ENCODE measurements at places on chromosomes 16 and 17. TPM values are rescaled to one million over a fixed set of nuclear protein-coding genes. Genes with fewer than 3 reads are reported as not detected.

DNA sequence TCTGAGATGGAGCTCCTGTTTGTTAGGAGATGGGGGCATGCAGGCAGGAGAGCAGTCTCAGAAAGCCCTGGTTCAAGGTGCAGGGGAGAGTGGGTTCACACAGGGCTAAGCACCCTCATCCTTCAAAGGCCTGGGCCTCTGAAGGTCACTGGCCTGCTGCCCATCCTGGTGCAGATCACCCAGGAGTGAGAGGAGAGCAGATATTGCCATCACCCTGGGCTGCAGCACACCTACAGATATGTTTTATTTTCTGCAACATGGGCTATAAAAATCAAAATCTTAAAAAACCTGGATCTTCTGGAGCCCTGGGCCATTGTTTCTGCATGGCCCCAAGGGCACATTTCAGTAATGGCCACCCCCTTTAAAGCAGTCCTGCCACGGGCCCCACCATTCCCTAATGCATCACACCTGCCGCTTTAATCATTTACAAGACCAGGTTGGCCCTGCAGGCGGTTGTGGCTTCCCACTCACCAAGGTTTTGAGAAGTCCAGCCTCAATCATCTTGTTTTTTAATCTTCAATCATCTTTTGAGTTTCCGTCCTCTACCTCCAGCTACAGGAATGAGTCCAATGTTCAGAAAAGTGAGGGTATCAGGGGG lies 20.4 kb upstream of the NUP93 start:
- no peak for DNase-seq

TBC1D3I gene
- 0.56 TPM for total RNA-seq

DNA sequence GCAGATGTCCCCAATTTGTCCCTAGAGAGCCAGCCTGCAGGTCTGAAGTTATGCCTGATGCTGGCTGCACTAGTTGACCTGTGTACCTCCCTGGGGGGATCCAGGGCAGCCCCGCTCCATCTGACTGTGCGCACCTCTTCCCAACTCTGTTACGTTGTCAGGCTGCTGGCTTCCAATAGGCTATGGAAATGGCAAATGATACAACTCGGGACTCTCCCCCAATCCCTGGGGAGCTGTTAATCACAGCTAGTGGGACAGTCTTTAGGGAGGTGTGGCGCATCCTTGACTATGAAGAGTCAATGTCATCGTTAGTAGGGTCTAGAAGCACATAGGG lies 30.1 kb downstream of the GPRC5B start:
- no peak for DNase-seq

DNA sequence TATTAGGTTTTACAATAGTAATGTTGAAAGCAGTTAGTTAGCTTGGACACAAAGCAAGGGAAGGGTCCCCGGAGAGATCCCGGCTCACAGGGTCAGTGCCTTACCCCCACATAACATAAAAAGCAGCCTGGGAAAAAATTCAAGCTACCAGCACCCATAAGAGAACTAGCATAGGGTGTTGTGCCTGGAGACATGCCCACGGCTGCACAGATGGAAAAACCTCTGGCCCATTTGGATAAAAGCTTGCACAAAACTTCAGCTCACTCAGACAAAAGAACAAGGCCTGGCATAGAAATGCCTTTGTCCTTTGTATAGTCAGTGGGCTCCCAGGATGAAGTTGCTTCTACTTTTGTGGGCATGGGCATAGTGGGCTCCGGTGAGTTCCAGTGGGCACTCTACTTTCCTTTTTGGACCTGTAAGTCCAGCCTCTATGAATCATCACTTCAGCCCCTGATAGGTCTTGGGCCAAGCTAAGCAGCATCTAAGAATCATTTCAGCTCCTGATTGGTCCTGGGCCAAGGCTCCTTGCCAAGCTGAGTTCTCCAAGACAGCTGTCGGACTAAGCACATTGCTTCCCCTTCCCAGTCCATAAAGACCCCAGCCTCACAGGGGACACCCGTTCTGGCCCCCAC lies 1.3 kb upstream of the RDM1 start:
- no peak for DNase-seq

DNA sequence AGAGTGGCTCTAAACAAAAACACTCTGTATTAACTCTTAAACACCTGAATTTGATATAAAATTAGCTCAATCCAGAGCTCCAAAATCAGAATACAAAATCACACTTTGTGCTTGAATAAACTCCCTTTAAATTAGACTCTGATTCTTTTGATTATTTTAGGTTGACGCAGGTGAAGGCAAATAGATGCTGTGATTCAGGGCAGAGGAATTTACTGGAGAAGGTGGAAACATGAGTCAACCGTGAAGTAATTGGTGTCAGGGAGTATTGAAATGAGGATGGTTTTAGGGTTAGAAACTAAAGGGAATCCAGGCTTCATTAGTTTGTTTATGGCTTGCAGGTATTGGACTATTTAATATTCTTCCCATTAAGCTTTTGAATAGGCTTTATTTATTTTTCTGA lies 37.1 kb upstream of the TEKT1 start:
- DNase-seq: no peak

TEKT1 gene
- total RNA-seq: not detected

ADORA2B gene
- total RNA-seq: 1.0 TPM

CD300H gene
- not detected for total RNA-seq

- DNase-seq: no peak
These were observed 106.0 kb downstream of the COPRS start for GRCh38 chr17:31753011-31753410.

DNA sequence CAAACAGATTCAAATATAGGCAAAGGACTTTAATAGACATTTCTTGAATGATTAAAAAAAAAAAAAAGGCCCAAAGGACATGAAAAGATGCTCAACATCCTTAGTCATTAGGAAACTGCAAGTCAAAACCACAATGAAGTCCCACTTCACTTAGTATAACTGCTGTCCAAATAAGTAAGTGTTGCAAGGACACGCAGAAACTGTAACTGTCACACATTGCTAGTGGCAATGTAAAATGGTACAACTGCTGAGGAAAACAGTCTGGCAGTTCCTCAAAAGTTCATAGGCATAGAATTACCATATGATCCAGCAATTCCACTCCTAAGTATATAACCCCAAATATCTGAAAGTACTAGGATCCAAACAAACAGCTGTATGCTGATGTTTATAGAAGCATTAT lies 112.7 kb downstream of the BRIP1 start:
- DNase-seq: no peak

DNA sequence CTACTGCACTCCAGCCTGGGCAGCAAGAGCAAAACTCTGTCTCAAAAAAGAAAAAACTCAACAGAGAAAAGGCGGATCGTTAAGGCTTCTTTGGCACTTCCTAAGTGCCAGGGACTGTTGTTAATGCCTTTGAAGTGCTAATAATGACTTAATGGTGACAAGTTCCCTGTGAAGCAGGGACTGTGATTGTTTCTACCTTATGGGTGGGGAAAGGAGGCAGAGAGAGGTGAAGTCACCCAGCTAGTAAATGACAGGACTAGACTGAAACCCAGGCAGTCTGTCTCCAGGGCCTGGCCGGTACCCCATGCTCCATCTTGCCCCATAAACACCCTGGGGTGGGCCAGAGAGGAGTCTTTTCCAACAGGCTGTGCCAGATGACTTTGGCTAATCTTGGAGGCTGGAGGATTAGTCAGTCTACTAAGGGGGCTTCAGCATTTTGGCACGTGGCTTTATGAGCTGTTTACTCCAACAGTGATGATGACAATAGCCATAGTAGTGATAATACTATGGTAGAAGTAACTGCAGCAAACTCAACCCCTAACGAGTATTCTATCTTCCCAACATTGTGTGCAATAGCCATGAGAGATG lies 26.9 kb downstream of the ABCC1 start:
- DNase-seq: no peak

- peak; percentile 57 for DNase-seq
These were observed 51.8 kb upstream of the JPH3 start for GRCh38 chr16:87550495-87550961.

- DNase-seq: no peak
These were observed 25.1 kb upstream of the MMP2 start for GRCh38 chr16:55453909-55454308.

SMIM5 gene
- 1.9 TPM for total RNA-seq

GRCh38 chr17:50767446-50767845 lies at the start of gene ANKRD40CL:
ANKRD40CL (minus strand) TSS chr17:50767518; CDS start chr17:50766913, 605 bp downstream.
- no peak for DNase-seq

SMIM22 gene
- total RNA-seq: not detected

MYL4 gene
- total RNA-seq: 40.1 TPM

SLFN14 gene
- total RNA-seq: not detected

DNA sequence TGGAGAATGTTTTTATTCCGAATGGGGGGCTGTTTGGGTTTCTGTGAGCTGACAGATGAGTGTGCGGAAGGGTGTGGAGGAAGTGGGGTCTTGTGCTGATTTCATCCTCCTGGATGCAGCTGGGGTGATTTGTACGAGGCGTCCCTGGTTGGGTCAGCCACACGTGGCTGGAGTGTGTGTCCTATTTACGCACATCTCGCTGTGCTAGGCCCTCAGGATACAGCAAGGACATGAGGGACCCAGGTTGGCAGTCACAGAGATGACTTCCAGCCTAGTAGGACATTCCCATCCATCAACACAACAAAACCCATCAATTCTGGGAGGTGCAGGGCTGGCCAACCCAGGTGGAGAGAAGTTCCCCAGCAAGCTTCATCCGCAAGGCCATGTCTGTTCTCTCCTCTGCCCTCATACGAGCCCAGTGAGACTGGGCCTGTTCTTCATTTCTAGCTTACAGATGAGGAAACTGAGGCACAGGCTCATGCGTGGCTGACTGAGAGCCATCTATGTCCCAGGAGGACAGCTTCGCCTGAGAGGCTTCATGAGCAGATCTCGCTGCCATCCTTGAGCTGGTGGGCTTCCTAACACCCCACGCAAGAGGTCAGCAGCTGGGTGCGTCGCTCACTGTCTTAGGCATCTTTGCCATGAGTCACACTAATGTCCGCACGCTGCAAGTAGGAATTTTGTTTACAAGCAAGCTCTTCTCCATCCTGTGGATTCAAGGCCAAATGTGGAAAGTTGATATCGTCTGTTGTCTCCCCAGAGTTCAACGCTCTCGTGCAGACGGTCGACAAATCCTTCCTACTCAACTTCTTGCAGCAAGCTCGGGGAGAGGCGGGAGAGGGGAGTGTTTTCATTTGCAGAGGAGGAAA lies 24.4 kb downstream of the IRF8 start:
- no peak for DNase-seq

DNA sequence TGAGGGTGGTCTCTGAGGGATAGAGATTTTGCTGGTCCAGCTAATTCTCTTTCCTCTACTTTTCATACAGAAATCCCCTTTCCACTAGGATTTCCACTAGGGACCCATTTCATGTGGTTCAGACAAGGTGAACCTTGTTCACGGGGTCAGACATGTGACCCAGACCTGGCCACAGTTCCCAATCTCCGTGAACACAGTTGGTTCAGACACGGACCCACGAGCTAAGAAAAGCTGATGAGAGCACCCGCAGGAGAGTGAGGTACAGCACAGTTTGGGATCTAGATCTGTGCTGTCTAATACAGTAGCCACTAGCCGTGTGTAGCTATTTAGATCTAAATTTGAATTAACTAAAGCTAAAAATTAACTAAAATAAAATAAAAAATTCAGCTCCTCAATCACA lies 88.1 kb downstream of the AXIN2 start:
- DNase-seq: no peak

- DNase-seq: no peak
These were observed 20.5 kb downstream of the SLC7A6 start for GRCh38 chr16:68284847-68285246.

NXPH3 gene
- total RNA-seq: 3.4 TPM

DNA sequence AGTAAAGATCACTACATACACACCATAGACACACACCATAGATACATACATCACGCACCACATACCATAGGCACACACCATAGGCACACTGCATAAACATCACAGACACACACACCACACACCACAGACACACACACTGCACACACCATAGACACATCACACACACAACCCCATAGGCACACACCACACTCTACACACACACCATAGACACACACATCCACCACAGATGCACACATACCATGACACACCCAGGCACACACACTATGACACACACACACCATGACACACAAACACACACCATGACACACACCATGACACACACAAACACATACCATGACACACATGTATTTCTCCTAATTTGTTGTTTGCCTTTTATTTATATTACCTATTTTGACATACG lies 14.1 kb downstream of the TBC1D16 start:
- DNase-seq: no peak

- DNase-seq: no peak
These were observed 14.0 kb upstream of the CYB5B start for GRCh38 chr16:69410219-69410990.

SMPD3 gene
- 0.09 TPM for total RNA-seq

DNA sequence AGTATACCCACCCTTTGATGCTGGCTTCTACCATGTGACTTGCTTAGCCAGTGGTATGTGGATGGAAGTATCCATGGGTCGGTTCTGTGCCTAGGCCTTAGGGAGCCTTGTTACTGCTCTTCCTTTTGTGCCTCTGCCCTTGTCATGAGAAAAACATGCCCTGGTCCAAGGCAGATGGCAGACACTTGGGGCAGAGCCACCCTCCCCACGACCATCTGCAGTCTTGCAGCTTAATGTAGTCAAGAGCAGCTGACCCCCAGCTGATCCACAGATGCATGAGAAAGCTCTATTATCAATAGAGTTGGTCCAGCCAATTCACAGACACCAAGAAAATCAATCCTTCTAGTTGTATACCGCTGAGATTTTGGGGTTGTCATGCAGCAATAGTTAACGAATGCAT lies 95.7 kb downstream of the SLC39A11 start:
- DNase-seq: no peak

DNA sequence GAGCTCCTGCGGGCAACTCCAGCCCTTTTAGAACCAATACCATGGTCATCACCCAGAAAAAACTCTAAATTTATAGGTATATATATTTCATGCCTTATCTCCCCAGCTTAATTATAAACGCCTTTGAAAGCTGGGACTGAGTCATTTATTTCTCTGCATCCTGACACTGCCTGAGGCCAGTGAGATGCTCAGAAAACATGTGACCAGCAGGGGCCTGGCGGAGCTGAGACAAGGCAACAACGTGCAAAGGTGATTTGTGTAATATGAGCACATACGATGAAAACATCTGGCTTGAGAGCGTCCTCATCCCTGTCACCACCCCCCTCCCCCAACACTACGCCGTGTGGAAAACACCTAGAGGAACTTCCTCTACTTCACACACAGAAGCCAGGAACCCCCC lies 22.7 kb downstream of the NXN start:
- DNase-seq: no peak

DNA sequence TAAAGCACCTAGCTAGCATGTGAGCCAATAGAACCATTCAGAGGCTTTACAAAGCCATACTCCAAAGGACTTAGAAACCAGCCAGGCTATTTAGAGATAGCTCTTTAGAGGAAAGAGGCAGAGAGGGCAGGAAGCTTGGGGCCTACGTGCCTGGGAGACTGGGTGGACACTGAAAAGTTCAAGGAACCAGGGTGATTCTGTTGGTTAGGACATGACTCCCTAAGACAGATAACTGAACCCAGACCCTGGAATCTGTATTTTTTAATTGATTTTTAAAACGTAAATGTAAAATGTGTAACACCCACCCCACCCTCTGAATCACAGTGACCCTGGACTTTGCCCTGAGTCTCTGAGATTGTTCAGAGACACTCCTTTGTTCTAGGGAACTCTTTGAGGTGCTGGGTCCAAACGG lies 16.1 kb upstream of the GNA13 start:
- DNase-seq: no peak

All from heart right ventricle (tissue), 16 donors.